ENCODE measurements at places on chromosomes 5 and 9. TPM values are rescaled to one million over a fixed set of nuclear protein-coding genes. Genes with fewer than 3 reads are reported as not detected.

GRCh38 chr5:134131165-134131564 lies 16.7 kb downstream of the TCF7 start:
- H3K36me3 ChIP-seq, result peaks cover 67% of the 10 kb centered on the region
- DNase-seq, result no peak
- peaks cover 33% of the 10 kb centered on the region for H3K4me1 ChIP-seq
- H3K27ac ChIP-seq, result no peak overlapping the region
- no peak overlapping the region for H3K4me3 ChIP-seq

BTNL9 gene
- 9.6 TPM for total RNA-seq

- H3K36me3 ChIP-seq, result no peaks in the 10 kb centered on the region
- H3K4me3 ChIP-seq, result no peak overlapping the region
- no peaks in the 10 kb centered on the region for H3K27me3 ChIP-seq
- DNase-seq, result no peak
- no peak overlapping the region for H3K27ac ChIP-seq
Measured at GRCh38 chr9:78502566-78502965, 205.6 kb downstream of the PSAT1 start.

FTMT gene
- total RNA-seq, result not detected

DNA sequence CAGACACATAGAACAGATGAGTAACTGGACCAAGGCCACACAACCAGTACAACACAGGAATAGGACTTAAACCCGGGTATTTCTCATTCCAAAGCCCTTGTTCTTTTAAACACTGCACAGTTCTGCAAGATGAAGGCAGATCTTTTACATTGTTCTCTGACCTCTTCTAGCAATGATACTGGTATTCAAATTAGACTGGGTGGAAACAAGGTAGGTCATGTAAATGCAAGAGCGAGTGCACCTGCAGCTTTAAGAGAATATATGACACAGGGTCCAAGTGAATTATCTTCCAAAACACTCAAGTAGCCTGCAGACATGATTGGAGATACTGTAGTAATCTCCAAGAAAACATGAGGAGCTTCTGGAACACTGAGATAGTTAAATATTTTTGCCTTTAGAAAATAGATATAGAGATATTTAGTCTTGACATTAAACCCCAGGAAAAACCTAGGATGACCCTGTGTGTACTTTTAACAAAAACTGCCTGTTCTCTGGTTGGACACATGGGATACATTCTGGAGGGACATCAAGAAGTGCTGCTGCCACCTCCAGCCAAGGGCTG lies 130.6 kb upstream of the EPB41L4A start:
- H3K36me3 ChIP-seq, result no peaks in the 10 kb centered on the region
- H3K27me3 ChIP-seq, result no peaks in the 10 kb centered on the region
- DNase-seq, result no peak
- no peak overlapping the region for H3K27ac ChIP-seq

CNTFR gene
- 1.2 TPM for total RNA-seq

GRCh38 chr9:88476491-88477271 lies 58.3 kb upstream of the NXNL2 start:
- peaks cover 46% of the 10 kb centered on the region for H3K36me3 ChIP-seq
- no peaks in the 10 kb centered on the region for H3K4me1 ChIP-seq
- H3K27me3 ChIP-seq, result no peaks in the 10 kb centered on the region

GRCh38 chr9:75851917-75852316 lies 38.6 kb upstream of the PCSK5 start:
- H3K27ac ChIP-seq, result no peak overlapping the region
- no peak for DNase-seq
- no peak overlapping the region for H3K4me3 ChIP-seq
- H3K4me1 ChIP-seq, result no peaks in the 10 kb centered on the region

- H3K4me1 ChIP-seq, result no peaks in the 10 kb centered on the region
- DNase-seq, result no peak
- H3K36me3 ChIP-seq, result no peaks in the 10 kb centered on the region
- no peak overlapping the region for H3K4me3 ChIP-seq
- H3K27me3 ChIP-seq, result no peaks in the 10 kb centered on the region
- H3K27ac ChIP-seq, result no peak overlapping the region
Measured at GRCh38 chr5:33608344-33609041, 167.7 kb downstream of the TARS1 start.

DNA sequence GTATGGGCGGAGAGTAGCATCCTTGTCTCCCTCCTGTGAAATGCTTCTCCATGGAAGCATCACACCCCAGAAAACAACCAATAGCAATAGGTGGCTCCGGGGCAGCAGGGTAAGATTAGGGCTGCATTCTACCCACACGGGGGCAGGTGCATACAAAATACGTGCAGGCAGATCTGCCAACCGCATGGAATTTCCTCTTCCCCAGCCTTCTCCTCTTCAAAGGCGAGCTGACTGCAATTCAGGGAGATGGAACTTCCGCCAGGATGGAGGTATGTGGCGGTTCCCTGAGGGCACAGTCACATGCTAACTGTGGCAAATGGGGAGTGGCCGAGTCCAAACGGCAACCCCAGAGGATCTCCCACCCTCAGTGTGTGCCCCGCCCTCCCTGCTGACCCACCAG lies 81.5 kb downstream of the LMNB1 start:
- no peaks in the 10 kb centered on the region for H3K36me3 ChIP-seq
- no peak overlapping the region for H3K27ac ChIP-seq
- peaks cover 9% of the 10 kb centered on the region for H3K27me3 ChIP-seq
- no peak overlapping the region for H3K4me3 ChIP-seq

- no peaks in the 10 kb centered on the region for H3K27me3 ChIP-seq
- H3K4me3 ChIP-seq, result no peak overlapping the region
- no peaks in the 10 kb centered on the region for H3K4me1 ChIP-seq
Measured at GRCh38 chr5:68303754-68304420, 88.3 kb downstream of the PIK3R1 start.

DNA sequence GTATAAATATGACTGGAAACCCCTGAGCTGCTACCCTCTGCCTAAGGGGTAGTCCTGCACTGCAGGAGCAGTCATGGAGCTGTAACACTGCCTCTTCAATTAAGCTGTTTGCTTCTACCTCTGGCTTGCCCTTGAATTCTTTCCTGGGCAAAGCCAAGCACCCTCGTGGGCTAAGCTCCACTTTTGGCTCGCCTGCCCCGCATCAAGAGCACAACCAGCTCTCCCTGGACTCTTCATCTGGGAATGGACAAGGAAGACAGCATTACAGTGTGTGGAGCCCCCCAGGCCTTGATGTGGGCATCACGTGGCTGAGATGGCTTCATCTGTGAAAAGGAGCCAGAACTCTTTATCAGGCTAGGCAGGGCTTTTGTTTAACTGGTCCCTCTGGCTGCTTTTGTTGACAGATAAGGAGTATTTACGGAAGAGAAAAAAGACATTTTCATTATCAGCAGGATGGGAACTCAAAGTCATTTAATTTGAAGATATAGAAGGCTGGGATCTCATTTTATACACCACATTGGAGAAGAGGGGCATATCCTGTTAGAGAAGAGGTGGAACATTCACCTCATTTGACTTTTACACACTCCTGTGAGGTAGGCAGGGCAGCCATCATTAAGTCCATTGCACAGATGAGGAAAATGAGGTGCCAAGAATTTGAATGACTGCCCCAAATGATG lies 137.8 kb downstream of the SEMA6A start:
- DNase-seq, result no peak
- H3K4me3 ChIP-seq, result no peak overlapping the region
- H3K27me3 ChIP-seq, result no peaks in the 10 kb centered on the region
- H3K4me1 ChIP-seq, result peaks cover 3% of the 10 kb centered on the region
- no peak overlapping the region for H3K27ac ChIP-seq

DNA sequence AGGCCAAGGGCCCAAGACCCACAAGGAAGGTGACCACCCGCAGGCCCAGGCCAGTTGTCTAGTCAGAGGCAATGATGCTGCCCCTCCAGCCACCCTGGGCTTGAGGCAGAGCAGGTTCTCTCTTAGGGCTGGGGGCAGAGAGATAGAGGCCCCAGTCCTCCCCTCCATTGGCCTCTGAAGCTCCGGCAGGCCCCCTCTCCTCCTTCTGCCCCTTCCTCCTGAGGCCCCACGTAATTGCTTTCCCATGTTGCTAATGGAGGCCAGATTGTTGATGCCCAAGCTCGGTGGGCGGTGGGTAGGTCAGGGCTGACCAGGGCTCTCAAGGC lies 26.6 kb upstream of the ENHO start:
- H3K4me1 ChIP-seq, result no peaks in the 10 kb centered on the region
- DNase-seq, result no peak
- H3K4me3 ChIP-seq, result no peak overlapping the region

DNA sequence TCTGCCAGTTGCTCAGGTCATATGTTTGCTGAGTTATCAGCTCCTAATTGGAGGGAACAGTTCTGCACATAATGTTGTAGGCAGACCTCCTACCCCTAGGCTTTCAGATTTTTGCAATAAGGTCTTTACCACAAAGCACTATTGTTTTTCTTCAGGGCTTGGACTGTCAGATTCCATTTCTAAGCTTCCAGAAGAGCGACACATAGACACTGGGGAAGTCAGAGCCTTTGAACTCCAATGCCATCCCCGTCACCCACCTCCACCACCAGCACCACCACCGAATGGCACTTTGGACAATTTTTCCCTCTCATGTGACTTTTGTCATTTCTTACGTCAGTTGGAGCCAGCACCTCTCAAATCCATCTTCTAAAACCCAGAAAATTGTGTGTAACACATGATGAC lies 28.3 kb upstream of the SPRY4 start:
- H3K27me3 ChIP-seq, result no peaks in the 10 kb centered on the region
- no peaks in the 10 kb centered on the region for H3K36me3 ChIP-seq
- no peak overlapping the region for H3K27ac ChIP-seq

- no peaks in the 10 kb centered on the region for H3K27me3 ChIP-seq
- H3K27ac ChIP-seq, result no peak overlapping the region
- no peaks in the 10 kb centered on the region for H3K36me3 ChIP-seq
Measured at GRCh38 chr5:82911910-82912309, 165.3 kb downstream of the TMEM167A start.

HSDL2 gene
- 73.1 TPM for total RNA-seq

GRCh38 chr5:112983363-112983762 lies 6.8 kb downstream of the DCP2 start:
- H3K27ac ChIP-seq, result no peak overlapping the region
- no peaks in the 10 kb centered on the region for H3K27me3 ChIP-seq
- no peak overlapping the region for H3K4me3 ChIP-seq

SPATA9 gene
- total RNA-seq, result not detected

RFESD gene
- total RNA-seq, result 0.83 TPM

DNA sequence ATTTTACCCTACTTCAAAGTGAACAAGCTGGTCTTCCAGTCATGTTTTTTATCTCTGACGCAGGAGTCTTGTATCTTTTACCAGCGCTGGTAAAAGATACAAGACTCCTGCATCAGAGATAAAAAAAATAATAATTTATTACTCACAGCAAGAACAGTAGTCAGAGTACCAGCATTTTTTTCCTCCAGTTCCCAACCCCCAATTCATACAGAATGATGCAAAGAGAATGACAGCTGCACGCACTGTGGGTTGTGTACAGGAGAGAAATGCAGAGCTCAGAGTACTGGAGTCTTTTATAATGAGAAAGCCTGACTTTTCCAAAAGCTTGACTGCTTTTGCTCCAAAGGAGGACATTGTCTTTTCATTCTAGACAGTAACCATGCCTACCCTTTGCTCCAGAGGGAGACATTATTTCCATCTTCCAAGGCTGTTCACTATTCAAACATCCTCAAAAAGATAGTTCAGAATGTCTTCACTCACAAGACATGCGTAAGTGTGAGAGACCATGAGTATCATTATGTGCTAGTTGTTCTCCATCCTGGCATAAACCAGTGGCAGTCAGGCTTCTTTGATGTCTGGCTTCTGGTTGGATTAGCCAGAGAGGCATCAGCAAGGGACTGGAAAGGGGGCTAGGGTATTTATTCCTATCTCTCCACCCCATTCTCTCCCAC lies 14.3 kb upstream of the RANBP6 start:
- H3K27ac ChIP-seq, result no peak overlapping the region
- DNase-seq, result no peak
- no peak overlapping the region for H3K4me3 ChIP-seq
- no peaks in the 10 kb centered on the region for H3K27me3 ChIP-seq
- H3K4me1 ChIP-seq, result no peaks in the 10 kb centered on the region

GRCh38 chr9:115524453-115525059 lies 406.6 kb upstream of the TNC start:
- no peaks in the 10 kb centered on the region for H3K27me3 ChIP-seq
- peaks cover 28% of the 10 kb centered on the region for H3K4me1 ChIP-seq
- no peak overlapping the region for H3K27ac ChIP-seq
- H3K4me3 ChIP-seq, result no peak overlapping the region

DNA sequence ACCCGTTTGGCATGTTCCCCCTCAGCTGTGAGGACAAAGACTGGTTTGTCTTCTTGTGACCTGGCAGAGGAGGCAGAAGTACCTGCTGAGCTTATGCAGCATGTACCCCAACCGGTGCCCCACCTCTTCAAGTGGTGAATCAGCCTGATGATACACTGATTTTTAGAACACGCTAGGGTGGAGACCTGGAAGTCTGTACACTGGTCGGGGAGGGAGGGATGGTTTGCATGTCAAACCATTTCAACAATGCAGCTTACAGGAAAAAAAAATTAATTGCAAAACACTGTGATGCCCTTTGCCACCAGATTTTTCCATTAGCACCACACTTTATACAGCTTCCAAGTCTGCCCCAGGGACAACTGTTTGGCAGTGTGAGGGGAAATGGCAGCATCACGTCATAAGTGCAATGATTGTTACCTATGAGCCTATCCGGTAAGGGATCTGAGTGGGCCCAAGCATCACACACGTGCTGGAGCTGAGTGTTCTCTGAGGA lies 155.1 kb upstream of the DMRT1 start:
- peak overlapping the region; percentile 83 for H3K27ac ChIP-seq
- no peaks in the 10 kb centered on the region for H3K27me3 ChIP-seq
- no peaks in the 10 kb centered on the region for H3K36me3 ChIP-seq
- H3K4me1 ChIP-seq, result peaks cover 52% of the 10 kb centered on the region

TAF11L5 gene
- total RNA-seq, result not detected

DROSHA gene
- total RNA-seq, result 35.8 TPM

DNA sequence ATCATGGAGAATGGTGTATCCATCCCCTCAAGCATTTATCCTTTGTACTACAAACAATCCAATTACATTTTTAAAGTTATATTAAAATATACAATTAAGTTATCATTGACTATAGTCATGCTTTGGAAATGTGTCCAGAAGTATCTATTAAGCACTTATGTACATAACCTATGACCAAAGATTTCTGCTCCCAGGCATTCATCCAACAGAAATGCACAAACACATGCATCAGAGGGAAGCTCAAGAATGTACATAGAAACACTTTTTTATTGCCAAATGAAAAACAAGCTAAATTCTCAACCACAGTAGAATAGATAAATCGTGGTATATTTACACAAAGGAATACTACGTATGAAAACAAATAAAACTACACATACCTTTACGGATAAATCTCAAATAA lies 700.5 kb upstream of the ZNF608 start:
- no peaks in the 10 kb centered on the region for H3K4me1 ChIP-seq
- no peaks in the 10 kb centered on the region for H3K36me3 ChIP-seq
- H3K27ac ChIP-seq, result no peak overlapping the region
- no peak overlapping the region for H3K4me3 ChIP-seq
- H3K27me3 ChIP-seq, result no peaks in the 10 kb centered on the region

ANKRD20A1 gene
- total RNA-seq, result 0.83 TPM

FOXD4L4 gene
- not detected for total RNA-seq

DBH gene
- not detected for total RNA-seq

All from esophagus muscularis mucosa (tissue), 4 donors.